Endothelial cell (in vitro differentiated cells): ENCODE measurements at places on chromosomes 3 and 15.

GRCh38 chr3:135100366-135100765, 305.3 kb downstream of the EPHB1 start:
- H3K27ac ChIP-seq = no peak overlapping the region
- peaks cover 2% of the 10 kb centered on the region for H3K4me1 ChIP-seq
- H3K4me3 ChIP-seq = no peak overlapping the region
- no peaks in the 10 kb centered on the region for H3K36me3 ChIP-seq

DNA sequence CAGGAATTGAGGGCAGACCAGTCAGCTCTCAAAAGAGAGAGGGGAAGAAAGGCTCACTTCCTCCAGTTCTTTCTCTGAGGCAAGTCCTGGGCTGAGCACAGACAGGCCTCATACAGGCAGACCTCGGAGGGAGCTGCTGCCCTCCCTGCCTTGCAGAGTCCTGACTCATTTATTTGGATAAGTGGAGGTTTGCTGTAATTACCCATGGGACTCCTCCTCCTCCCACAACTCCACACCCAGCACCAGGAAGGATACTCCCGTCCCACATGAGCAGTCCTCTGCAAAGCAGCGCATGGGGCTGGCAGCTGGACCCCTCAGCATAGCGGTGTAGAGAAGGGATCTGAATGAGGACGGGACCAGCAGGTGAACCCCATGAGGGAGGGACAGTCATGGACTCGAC, 13.4 kb upstream of the SCN10A start:
- peaks cover 2% of the 10 kb centered on the region for H3K27me3 ChIP-seq
- H3K36me3 ChIP-seq = peaks cover 6% of the 10 kb centered on the region
- H3K27ac ChIP-seq = no peak overlapping the region
- DNase-seq = no peak
- H3K4me1 ChIP-seq = peaks cover 5% of the 10 kb centered on the region

- no peak overlapping the region for H3K4me3 ChIP-seq
- no peaks in the 10 kb centered on the region for H3K36me3 ChIP-seq
- H3K27ac ChIP-seq = no peak overlapping the region
Measured at GRCh38 chr3:100205171-100205570, 55.6 kb upstream of the TBC1D23 start.

DNA sequence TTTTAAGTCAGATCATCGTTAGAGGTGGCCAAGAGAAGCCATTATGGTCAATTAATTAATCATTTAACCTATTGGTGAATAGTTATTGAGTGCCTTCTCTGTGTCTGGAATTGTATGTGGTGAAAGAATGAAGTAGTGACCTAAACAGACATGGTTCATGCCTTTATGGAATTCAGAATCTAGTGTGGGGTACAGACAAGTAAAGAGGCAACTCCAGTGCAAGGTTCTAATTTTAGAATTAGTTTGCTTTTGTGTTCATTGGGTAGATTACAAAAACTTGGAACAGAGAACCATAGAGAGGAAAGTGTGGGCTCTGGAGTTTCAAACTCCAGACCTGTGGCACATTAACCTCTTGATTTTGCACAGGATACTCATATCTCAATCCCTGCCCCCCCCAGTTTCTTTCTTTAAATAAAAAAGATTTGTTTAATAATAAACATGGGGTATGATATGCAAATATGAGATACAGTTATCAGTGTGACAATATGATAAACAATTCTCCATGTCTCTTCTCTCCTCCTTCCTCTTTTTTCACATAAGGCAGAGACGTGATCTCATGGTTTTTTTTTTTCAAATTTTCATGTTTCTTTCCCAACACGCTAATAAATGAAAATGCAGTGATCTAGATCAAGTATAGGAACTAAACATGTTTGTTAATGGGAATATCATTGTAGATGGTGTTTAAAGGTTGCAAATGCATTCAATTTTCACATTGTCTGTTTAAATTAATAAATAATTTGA, 117.9 kb downstream of the MITF start:
- no peak for DNase-seq
- no peak overlapping the region for H3K27ac ChIP-seq
- no peak overlapping the region for H3K4me3 ChIP-seq
- H3K4me1 ChIP-seq = no peaks in the 10 kb centered on the region
- no peaks in the 10 kb centered on the region for H3K27me3 ChIP-seq

DNA sequence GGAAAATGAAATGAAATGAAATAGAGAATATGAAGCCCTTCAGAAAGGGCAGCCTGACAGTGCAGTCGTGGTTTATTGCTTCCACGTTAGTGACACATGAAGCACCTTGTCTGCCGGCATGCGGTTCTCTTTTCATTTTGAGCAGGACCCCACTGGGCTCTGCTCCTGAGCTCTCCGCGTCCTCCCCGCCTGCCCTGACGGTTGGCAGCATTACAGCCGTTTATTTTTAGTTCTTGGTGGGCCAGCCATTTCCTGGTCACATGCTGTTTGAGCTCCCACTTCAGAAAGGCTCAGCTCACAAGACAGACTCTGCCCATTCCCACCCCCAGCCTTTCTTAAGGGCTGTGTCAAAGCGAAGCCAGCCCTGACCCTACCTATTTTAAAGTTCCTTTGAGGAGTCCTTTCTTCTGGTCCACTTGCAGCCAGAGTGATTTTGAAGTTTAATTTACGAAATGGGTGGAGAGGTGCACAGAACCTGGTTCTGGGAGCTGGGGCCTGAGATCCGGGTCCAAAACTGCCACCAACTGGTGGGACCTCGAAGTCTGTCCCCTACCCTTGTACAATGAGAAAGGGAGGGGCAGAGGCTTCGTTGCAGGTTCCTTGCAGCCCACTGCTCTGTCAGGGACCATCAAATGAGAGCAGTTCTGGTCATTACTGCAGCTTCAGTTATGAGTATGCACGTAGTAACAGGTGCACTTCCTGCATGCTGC, 60.1 kb downstream of the MGLL start:
- peaks cover 2% of the 10 kb centered on the region for H3K27me3 ChIP-seq
- peaks cover 2% of the 10 kb centered on the region for H3K4me1 ChIP-seq

- H3K27me3 ChIP-seq = no peaks in the 10 kb centered on the region
- no peaks in the 10 kb centered on the region for H3K36me3 ChIP-seq
- H3K4me1 ChIP-seq = no peaks in the 10 kb centered on the region
- no peak overlapping the region for H3K4me3 ChIP-seq
Measured at GRCh38 chr3:162998205-162998604, 1501.6 kb downstream of the OTOL1 start.

GRCh38 chr3:120095226-120095978, 1.2 kb upstream of the GSK3B start:
- no peak overlapping the region for H3K4me3 ChIP-seq
- peaks cover 16% of the 10 kb centered on the region for H3K27me3 ChIP-seq
- H3K36me3 ChIP-seq = peaks cover 13% of the 10 kb centered on the region
- H3K27ac ChIP-seq = peak overlapping the region; percentile 100

DNA sequence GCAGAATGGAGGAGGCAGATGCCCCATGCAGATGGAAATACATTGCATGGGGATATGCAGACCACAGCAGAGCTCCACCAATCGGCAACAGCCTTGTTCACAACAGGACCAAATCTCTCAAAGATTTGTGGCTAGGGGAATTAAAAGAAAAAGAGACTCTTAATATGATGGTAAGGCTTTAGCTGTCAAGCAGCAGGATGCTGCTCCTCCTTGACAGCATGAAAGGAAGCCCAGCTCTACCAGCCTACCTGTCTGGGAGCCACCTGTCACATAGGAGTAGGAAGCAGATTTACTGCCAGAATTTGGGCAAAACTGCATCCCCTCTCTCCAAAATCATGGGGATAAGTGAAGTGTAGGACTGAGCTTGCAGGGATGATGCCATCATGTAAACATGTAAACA, 769.6 kb upstream of the ARPP21 start:
- H3K4me1 ChIP-seq = no peaks in the 10 kb centered on the region
- H3K36me3 ChIP-seq = no peaks in the 10 kb centered on the region
- no peak overlapping the region for H3K27ac ChIP-seq

DNA sequence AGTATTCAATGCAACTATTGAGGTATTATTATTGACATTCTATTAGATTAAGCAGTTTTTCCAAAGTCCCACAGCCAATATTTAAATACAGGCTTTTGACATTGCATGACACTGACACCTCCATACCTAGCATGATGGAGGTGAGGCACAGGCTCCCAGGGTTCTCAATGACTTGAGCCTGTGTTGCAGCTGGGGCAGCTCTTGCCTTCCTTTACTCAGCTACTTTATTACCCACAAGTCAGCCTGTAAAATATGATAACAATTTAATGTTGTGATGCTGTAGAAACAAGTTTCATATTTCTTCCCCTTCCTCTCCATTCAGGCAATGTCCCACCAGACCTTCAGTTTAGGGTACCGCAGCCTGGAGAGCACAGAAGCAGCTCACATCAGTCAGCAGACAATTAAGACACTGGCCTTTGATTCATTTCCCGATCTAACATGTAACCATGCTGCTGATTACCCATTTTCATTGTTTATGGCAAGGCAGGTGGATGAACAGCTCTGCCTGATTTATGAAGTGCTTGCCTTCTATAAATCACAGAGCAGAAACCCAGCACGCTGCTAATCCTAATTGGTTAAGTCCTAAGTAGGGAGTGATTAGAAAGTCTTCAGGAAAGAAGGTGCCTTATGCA, 826.1 kb downstream of the AGBL1 start:
- no peaks in the 10 kb centered on the region for H3K36me3 ChIP-seq
- no peak overlapping the region for H3K27ac ChIP-seq
- DNase-seq = no peak
- H3K4me1 ChIP-seq = no peaks in the 10 kb centered on the region
- no peak overlapping the region for H3K4me3 ChIP-seq

GRCh38 chr3:194196876-194197275, 60.9 kb downstream of the HES1 start:
- no peaks in the 10 kb centered on the region for H3K36me3 ChIP-seq
- no peak for DNase-seq
- H3K27me3 ChIP-seq = peaks cover 10% of the 10 kb centered on the region
- H3K4me1 ChIP-seq = peaks cover 52% of the 10 kb centered on the region
- H3K4me3 ChIP-seq = no peak overlapping the region

- DNase-seq = no peak
- no peaks in the 10 kb centered on the region for H3K4me1 ChIP-seq
Measured at GRCh38 chr3:39453134-39453533, 14.3 kb upstream of the MOBP start.

- DNase-seq = peak; percentile 38
- no peak overlapping the region for H3K4me3 ChIP-seq
- no peak overlapping the region for H3K27ac ChIP-seq
- no peaks in the 10 kb centered on the region for H3K4me1 ChIP-seq
- H3K27me3 ChIP-seq = no peaks in the 10 kb centered on the region
Measured at GRCh38 chr15:68252925-68253534, 23.5 kb upstream of the CLN6 start.

DNA sequence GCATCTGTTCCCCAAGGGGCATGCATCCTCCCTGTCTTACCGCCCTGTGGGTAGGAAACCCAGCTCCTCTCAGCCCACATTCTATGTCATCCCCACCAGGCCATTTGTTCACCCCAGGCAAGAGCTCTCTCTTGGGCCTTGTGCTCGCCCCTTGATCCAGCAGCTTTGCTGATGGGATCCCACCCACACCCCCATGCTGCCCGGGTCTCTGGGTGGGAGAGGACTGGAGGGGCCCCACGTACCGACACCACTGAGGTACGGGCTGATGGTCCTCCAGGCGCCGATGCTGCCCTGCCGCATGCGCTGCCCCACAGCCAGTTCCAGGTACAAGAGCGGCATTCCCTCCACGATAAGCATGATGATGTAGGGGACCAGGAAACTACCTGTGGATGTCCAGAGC, 14.5 kb downstream of the SLC6A20 start:
- H3K27me3 ChIP-seq = no peaks in the 10 kb centered on the region
- no peak for DNase-seq
- peaks cover 4% of the 10 kb centered on the region for H3K36me3 ChIP-seq
- no peak overlapping the region for H3K27ac ChIP-seq
- H3K4me1 ChIP-seq = no peaks in the 10 kb centered on the region
